ENCODE measurements at places on chromosomes 1 and 21.

- no peak for DNase-seq
Observed at GRCh38 chr1:16321176-16321867, 31.0 kb downstream of the FBXO42 start.

DNA sequence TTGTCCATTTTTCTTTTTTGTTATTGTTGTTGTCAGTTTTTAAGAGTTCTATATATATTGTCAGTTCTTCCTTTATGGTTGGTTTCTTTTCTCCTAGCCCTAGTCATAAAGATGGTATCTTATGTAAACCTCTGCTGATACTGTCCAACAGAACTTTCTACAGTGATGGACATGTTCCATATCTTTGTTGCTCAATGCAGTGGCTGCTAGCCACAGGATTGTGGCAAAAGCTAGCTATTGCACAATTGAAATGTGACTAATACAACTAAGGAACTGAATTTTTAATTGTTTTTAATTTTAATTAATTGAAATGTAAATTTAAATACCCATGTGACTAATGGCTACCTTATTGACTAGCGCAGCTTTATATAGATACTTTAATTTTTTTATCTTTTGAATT, 411.8 kb upstream of the PTBP2 start:
- no peak for DNase-seq

GRCh38 chr1:151189637-151190445, at the start of gene VPS72:
VPS72 (minus strand) TSS chr1:151190197; CDS start chr1:151190121, 76 bp downstream.
- peak; percentile 60 for DNase-seq

GRCh38 chr1:172745014-172745413, 86.1 kb downstream of the FASLG start:
- DNase-seq, result no peak

DNA sequence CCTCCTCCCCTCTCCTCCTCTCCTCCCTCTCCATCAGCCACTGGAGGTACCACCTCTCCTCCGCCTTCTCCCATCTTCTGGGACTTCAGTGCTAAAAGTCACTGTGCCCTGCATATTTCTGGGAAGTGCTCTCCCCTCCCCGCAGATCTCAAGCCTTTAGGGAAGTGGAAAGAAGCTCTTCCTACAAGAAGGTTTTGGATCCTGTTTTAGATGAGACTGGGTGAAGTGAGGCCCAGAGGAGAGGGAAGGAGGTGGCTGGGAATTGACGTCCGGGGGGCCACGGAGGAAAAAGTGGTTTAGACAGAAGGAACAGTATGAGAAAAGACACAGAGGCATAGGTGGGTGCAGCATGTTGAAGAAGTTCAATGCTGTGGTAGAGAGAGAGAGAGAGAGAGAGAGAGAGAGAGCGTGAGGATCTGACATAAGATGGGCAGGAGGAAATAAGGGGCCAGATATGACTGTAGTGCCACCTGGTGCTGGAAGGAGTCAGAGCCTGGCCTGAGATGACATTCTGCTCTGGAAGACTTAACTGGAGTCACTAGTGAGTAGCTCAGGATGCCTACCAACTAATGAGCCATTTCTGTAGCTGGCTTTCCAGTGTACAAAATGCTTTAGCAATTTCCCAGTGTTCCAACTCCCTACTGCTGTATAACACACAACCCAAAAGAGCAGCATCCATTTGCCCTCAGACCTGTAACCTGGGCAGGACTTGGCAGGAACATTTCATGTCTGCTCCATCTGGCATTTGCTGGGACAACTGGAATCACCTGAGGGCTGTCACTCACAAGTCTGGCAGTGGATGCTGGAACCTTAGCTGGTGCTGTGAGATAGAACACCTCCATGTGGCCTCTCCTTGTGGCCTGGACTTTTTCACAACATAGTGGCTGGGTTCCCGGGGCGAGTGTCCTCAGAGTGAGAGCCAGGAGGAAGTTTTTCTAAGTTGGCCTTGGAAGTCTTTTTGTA, 16.6 kb upstream of the ZSCAN20 start:
- DNase-seq, result no peak

Measured in stimulated activated CD8-positive, alpha-beta memory T cell treated with anti-CD3 and anti-CD28 coated beads, Interleukin-7, amount 100 ng/mL, for 1 hour (primary cell).